ENCODE measurements at places on chromosomes 7 and 10.

- DNase-seq, result no peak
Observed at GRCh38 chr10:110753462-110753861, 109.3 kb downstream of the RBM20 start.

GRCh38 chr10:63173468-63174232, 40.5 kb downstream of the NRBF2 start:
- no peak for DNase-seq

DNA sequence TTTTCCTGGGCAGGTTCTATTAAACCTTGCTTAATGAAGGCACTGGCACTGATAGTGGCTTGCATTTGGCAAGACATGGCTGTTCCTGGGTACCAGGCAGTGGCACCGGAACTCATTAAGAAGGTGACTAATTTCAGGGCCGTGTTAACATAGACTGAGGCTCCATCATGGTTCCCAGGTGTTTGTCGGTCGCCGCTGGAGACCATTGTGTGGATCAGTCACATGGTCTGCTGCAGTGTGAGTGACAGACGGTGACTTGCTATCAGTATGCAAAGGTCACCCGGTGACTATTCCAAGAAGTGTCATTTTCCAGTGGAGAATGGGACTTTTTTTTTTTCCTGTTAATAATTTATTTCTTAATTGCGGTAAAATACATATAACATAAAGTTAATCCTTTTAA, 106.3 kb downstream of the INSYN2A start:
- no peak for DNase-seq

GRCh38 chr10:120789303-120790203, 61.6 kb upstream of the WDR11 start:
- no peak for DNase-seq

DNA sequence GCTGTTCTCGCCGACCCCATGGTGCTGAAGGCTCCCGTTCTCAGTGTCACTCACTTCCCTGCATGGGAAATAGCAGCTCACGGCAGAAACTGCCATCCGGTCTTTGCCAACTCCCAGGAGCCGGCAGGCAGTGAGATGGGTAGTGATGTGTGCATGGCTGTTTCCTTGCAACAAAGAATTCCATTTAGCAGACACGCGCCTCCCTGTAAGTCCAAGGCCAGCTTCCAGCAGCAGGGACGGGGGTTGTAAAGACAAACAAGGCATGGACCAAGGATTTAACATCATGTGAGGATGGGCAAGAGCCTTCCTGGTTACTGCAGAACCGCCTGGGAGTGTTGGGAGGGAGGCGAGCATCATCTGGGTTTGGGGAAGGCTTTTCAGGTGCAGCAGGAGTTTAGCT, 273.1 kb downstream of the GLRX3 start:
- no peak for DNase-seq

GRCh38 chr10:86583983-86584382, 62.4 kb upstream of the WAPL start:
- DNase-seq, result no peak

DNA sequence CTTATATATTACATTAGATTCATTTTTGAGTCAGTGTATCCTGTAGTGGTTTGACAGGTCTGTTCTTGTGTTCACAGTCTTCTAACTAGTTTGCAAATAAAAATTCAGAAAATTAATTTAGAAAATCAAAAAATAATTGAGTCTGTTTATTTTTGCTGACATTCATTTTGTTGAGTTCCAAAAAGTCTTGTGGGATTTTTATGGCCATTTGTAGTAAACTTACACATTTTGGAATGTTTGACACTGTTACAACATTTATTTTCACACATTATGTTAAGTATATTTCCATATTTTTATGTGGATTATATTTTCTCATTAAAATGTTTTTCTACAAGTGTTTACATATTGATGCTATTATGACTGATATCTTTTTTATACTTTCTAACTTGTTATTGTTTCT, 16.4 kb downstream of the RABGEF1 start:
- no peak for DNase-seq

DNA sequence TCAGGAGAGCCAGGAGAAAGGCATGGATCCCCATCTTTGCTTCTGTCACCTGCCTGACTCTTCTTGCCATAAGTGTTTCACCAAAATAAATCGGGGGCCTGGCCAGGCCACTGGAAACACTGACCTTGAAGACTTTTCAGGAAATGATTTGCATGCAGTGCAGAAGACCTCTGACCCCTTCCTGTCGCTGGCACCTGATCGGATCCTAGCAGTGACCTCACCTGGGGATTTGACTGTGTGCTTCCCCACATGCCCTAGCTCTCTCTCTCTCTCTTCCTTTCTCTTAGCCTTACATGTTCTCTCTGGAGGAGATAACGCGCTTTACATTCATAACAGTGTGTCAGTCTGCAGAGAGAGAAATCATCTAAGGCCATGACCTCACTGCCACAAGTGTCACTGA, 243.0 kb downstream of the PRPF18 start:
- DNase-seq, result no peak

DNA sequence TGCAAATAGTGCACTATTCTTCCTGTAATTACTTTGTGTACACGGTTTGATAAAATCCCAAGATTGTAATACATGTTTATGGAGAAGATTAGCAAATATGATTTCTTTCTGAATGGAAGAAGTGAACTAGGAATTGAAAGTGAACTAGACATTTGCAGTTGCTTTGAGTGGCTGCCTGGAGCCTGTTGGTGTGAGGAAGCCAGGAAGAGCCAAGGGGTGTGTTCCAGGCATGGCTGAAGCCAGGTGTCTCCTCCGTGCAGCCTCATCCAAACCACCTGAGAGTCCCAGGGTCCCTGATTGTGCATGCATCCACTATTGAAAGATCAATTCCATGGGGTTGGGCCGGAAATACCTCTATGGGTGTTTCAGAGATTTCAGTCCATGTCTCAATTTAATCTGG, 253.1 kb upstream of the SHH start:
- DNase-seq, result no peak

GRCh38 chr10:126016156-126016805, 119.9 kb downstream of the FANK1 start:
- DNase-seq, result no peak

- peak; percentile 18 for DNase-seq
Observed at GRCh38 chr10:18279173-18279572, 138.9 kb downstream of the CACNB2 start.

- peak; percentile 54 for DNase-seq
Observed at GRCh38 chr10:58436071-58436470, 50.9 kb downstream of the TFAM start.

DNA sequence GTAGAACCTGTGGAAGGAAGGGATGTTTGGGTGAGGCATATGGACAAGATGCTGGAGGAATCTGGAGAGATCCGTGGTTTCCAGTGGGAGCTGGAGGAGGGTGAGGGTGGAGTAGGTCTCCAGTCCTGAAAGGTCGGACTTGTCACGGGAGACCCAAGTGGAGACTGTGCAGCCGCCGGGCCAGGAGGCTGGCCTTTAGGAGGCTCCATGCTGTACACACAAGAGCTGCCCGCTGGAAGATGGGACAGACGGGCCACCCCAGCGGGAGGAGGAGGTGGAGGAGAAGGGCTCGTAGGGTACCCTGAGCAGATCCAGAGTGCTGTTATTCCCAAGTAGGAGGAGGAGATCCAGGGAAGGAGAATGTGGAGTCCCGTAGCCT, 106.7 kb downstream of the NKX6-2 start:
- DNase-seq, result no peak

- no peak for DNase-seq
Observed at GRCh38 chr10:75074711-75075445, 36.6 kb upstream of the SAMD8 start.

- DNase-seq, result no peak
Observed at GRCh38 chr7:112262855-112263487, 56.5 kb downstream of the ZNF277 start.

GRCh38 chr7:27863880-27864279, 123.9 kb downstream of the TAX1BP1 start:
- DNase-seq, result no peak

GRCh38 chr10:109996225-109996624, 11.6 kb upstream of the ADD3 start:
- no peak for DNase-seq

- DNase-seq, result no peak
Observed at GRCh38 chr7:87206361-87206760, 13.2 kb downstream of the TMEM243 start.

DNA sequence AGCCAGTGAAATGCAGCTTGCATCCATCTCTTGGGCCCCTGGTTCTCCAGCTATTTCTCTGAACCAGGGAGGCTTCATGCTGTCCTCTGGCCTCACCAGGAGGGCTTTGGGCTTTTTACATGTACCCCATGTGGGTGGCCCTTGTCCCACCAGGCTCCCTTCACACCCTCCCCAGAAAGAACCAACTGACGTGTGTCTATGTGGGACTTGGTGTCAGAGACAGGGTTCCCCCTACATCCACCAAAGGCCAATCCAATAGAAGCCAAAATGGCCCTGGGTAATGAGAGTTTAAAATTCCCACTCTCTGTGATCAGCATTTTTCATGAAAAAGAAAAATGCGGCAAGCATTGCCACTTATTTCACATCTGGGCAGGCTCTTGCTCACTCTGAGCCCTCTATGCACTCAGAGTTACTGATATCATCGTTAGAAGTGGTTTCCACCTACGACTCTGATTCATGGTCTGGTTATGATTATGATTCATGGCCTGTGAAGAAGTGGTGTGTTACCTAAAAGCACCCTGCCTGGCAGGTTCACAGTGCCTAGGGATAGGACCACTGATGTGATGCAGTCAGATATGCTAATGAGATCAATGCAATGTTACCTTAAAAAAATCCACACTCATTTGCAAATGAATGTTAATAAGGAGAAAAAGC, 133.5 kb downstream of the BUB3 start:
- DNase-seq, result no peak

- DNase-seq, result no peak
Observed at GRCh38 chr7:107961405-107961804, 41.6 kb downstream of the LAMB1 start.

DNA sequence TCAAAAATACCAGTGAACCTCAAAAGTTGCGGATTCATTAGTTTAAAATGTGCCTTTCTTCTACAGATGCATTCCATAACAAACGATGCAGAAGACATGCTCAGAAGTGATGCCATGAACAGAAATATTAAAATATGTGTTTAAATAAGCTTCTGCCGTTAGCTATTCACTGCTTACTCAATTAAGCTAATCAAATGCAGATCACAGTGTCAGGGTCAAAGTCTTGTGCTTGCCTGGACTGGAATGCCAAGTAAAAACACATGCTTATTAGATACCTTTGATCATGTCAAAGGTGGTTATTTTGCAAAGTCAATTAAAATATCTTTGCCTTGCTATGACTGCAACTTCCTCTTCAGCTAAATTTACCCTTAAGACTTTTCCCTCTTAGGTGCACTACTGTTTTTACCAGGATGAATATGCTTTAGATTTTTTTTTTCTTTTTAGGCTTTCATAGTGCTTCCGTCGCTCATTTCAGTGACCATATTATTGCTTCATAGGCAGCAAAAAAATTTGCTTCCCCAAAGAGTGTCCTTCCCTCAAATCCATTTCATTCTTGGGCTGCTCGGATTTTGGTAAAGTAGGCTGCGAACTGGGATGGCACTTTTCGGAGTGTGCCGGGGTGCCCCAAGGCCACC, 905 bp downstream of the ASB13 start:
- no peak for DNase-seq

GRCh38 chr7:143318661-143319060, 2.8 kb downstream of the CLCN1 start:
- no peak for DNase-seq

- no peak for DNase-seq
Observed at GRCh38 chr10:986137-986825, 2.0 kb upstream of the GTPBP4 start.

DNA sequence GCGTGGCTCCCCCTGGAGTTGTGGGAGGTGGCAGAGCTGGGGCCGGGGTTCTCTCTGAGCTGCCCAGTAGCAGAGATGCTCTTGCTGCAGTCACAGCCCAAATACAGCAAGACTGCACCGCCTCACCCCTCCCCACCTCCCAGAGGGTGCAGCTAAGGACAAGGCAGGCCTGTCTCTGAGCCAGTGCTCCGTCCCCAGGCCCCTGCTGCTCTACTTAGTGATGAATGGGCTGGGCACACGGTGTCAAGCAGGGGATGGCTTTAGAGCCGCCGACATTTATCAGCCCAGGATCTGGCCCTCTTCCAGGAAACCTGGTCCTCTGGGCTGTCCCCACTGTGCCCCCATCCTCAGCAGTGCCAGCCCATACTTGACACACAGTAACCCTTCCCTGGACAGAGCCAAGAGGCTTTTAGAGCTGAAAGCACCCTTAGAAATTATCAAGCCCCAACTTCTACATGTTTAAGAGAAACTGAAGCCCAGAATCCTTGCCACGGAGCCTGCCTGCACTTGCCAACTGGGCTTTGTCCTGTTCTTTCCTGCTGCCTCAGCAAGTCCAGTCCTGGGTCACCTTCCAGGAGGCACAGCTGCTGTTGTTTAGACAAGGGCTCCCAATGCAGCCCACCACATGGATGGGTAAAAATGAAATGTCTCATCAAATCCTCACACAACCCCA, 137.1 kb upstream of the UNC5B start:
- DNase-seq, result no peak

DNA sequence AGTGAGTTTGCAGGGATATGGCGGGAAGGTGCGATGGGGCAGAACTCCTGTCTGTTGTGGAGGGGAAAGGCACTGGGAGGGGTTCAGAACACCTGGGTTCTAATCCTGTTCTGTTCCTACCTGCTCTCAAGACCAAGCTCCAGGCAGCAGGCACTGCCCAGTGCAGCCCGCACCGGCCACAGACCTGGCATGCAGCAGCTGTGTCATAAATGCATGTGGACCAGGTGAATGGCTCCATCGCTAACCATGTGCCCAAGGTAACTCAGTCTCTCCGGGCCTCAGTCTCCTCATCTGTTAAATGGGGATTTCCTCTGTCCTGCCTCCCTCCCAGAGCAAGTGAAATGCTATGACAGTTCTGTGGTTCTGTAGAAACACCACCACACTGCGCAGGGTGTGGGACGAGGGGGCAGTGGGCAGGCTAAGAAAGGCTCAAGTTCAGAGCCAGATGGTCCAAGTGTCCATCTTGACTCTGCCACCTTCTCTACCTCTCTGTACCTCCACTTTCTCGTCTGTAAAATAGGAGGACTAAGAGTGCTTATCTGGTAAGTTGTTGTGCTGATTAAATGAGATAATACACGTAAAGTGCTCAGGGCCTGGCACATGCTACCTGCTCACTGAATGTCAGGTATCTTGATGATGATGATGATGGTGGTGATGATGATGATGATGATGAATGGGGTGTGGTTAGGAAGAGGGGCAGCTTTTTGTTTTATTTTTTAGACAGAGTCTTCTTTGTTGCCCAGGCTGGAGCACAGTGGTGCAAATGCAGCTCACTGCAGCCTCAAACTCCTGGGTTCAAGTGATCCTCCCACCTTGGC, 22.9 kb downstream of the ATP6V1F start:
- DNase-seq, result no peak
